ENCODE measurements at places on chromosomes 3 and 15.

DNA sequence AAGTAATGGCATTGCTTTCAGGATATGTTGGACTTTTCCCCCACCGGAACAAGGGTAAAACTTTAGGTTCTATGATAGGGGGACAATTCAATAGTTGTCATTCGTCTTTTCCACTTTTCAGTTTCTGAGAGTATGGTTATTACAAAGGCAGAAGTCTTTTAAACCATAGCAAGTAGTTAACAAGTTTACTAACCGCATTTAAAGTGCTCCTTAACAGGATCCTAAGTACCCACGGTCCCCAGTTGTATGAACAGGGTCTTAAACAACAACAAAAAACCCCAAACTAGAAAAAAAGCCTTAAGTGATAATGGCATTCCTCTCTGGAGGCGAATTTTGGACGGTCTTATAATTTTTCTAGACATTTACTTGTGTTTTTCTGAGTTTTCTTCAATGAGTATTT lies 831 bp downstream of the IFT57 start:
- no peak for DNase-seq

DNA sequence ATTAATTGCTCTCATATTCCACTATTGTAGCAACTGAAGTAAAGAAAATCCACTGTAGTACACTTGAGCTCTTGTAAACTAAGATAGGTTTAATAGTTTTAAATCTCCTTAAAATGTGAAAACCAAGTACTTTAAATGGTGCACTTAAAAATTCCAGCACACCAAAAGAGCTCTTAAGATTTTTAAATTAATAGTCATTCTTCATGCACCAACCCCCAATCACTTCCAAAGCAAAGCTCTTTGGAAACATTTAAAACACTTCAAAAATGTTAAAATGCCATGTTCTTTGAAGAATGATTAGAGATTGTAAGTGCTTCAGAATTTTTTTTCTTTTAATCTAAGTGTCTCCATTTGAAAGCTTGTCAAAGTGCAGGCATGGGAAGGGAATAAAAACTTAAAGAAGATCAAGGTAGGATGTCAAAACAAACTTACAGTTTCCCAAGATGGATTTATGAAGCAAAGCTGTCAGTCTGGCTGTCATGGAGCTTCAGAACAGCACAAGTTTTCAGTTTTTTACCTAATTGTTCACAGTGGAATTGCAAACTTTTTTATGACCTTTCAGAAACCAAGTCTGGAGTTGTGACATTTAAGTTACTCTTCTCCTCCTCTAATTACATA lies 84.3 kb downstream of the ARPP21 start:
- no peak for DNase-seq

DNA sequence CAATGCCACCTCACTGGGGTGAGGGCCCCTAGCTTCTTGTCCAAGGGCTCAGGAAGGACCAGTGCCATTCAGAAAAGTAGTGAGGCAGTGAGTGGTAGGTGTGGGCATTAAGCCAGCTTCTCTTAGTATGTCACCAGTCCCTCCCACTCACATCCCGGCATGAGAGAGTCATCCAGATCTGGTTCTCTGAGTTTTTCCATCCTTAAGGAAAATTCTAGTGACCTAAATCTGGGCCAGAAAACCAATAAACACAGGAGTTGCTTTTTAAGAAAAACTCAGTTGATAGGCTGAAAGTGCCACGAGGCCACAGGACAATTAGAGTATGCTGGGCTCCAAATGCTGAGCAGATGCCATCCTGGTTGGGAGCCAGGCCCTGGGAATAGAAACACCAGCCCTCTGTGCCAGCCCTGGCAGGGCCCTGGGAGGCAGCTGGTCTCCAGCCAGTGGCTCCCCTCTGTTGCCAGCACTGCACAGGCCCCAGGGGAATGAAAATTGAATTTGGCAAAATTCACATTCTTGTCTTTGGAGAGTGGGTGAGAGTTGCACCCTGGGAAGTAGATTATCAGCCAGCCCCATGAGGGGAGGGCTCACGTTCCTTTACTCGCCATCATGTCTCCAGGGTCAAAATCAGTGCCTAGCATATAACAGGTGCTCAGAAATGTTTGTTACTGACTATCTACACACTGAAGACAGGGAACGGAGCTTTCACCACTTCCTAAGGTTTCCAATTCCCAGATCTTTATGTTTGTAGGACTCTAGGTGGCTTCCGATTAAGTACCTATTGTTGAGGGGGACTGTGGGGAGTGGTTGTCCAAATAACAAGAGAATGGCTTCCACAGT lies 52.8 kb downstream of the FAM43A start:
- DNase-seq = no peak

DNA sequence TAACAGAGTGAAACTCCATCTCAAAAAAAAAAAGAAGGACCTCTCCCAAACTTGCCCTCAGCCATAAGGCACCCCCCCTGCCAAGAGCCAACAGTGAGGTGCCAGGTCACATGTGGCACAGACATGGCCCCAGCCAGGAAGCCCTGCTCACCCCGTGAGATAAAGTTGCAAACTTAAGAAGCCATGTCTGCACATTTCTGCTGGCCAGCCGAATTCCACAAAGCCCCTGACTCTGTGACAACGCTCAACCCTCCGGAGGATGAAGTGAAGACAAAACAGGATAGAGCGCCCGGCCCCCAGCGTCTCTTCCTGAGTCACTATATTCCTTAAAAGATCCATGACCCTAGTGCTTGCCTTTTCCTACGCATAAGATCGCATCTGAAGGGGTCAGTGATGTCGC lies 188.1 kb downstream of the XXYLT1 start:
- no peak for DNase-seq

- DNase-seq = no peak
These were observed 205.9 kb downstream of the RPLP1 start for GRCh38 chr15:69658411-69658945.

DNA sequence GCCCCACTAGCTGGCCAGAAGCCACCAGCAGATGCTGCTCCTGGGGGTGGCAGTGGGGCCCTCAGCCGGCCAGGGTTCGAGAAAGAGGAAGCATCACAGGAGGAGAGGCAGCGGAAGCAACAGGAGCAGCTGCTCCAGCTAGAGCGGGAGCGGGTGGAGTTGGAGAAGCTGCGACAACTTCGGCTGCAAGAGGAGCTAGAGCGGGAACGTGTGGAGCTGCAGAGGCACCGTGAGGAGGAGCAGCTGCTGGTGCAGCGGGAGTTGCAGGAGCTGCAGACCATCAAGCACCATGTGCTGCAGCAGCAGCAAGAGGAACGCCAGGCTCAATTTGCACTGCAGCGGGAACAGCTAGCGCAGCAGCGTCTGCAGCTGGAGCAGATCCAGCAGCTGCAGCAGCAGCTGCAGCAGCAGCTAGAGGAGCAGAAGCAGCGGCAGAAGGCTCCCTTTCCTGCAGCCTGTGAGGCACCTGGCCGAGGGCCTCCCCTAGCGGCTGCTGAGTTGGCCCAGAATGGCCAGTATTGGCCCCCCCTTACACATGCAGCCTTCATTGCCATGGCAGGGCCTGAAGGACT lies 17.5 kb upstream of the APEH start:
- DNase-seq = no peak

- no peak for DNase-seq
These were observed 90.8 kb downstream of the MCTP2 start for GRCh38 chr15:94322141-94322540.

DNA sequence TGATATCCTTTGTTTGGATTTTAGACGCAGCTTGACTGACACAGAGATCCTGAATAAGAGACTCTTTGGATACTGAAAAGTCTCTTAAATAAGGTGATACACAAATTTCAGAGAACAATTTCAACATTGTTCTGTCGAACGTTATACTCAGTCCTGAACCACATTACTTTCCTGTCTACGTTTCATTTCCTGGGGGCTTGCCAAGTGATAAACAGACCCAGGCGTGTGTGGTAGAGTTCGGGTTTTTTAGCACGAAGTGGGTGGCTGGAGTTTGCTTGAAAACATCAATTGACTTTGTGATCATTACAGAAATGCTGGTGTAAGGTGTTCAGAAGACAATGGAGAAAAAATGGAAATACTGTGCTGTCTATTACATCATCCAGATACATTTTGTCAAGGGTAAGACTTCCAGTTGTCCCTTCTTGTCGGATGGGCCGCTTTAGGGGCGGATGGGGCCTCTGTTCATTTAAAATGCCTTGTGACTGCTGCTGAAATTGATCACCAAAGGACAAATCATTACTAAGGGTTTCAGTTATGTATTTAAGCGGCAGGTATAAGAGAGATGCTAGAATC lies at the start of gene CD96:
CD96 (plus strand) TSS at position 287 of the 573 bp plus-strand sequence; CDS start at position 339, 52 bp downstream.
- peak; percentile 45 for DNase-seq

- no peak for DNase-seq
These were observed 35.7 kb downstream of the ADAMTS17 start for GRCh38 chr15:100306098-100306497.

GRCh38 chr15:34620142-34620541 lies 36.7 kb upstream of the GOLGA8B start:
- DNase-seq = no peak

DNA sequence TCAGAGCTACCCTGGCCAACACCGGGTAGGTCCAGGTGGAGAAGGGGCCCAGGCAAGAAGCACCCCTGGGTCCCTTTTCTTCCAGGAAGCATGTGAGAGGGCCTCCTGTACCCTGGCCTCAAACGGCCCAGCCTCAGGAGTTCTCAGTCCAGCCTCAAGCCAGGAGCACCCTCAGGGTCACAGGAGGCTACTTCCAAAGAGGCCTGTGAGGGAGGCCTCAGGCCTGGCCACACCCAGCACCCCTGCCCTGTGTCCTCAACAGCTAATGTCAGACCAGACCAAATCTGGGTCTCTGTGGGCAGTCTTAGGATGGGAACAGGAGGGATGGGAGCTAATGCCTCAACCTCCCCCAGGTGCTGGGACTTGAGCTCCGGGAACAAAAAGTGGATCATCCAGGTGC lies 23.5 kb downstream of the PTH1R start:
- no peak for DNase-seq

DNA sequence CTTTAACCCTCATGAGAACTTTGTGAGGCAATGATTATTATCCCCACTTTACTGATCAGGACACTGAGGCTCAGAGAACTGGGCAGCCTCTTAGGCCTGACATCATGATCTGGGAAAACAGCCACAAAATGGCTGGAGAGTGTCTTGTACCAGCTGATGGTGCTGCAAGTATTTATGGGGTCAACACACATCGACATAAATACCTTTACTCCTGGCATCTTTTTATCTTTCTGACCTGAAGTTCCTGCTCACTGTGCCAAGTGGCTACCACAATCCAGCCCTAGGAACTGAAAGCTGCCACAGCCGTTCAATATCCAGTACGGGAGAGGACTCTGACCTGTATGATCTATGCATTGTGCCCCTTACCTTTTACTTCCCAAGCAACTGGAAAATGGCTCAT lies 29.2 kb upstream of the MUC13 start:
- no peak for DNase-seq

- DNase-seq = no peak
These were observed 17.7 kb downstream of the STARD9 start for GRCh38 chr15:42593143-42593542.

DNA sequence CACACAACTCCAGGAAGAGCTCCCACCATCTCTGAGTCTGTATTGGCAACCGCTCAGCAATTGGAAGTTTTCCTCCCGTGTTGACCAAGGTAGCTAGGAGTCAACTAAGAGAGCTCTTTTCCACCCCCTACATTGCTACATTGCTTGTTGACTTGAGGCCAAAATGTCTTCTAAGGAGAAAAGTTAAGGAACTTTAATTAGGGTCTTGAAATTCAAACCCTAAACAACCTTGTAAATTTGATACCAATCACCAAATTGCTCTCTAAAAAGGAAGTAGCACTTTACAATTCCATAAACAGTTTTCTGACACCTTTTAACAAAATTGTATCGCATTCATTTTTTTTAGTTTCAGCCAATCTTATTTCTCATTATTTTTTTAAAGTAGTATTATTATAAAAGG lies 35.5 kb upstream of the ST3GAL6 start:
- no peak for DNase-seq

- no peak for DNase-seq
These were observed 16.7 kb upstream of the SH3GL3 start for GRCh38 chr15:83430441-83430840.

GRCh38 chr3:53126601-53127000 lies 3.6 kb downstream of the RFT1 start:
- DNase-seq = no peak

GRCh38 chr3:9116336-9116735 lies 133.1 kb downstream of the SRGAP3 start:
- DNase-seq = no peak

DNA sequence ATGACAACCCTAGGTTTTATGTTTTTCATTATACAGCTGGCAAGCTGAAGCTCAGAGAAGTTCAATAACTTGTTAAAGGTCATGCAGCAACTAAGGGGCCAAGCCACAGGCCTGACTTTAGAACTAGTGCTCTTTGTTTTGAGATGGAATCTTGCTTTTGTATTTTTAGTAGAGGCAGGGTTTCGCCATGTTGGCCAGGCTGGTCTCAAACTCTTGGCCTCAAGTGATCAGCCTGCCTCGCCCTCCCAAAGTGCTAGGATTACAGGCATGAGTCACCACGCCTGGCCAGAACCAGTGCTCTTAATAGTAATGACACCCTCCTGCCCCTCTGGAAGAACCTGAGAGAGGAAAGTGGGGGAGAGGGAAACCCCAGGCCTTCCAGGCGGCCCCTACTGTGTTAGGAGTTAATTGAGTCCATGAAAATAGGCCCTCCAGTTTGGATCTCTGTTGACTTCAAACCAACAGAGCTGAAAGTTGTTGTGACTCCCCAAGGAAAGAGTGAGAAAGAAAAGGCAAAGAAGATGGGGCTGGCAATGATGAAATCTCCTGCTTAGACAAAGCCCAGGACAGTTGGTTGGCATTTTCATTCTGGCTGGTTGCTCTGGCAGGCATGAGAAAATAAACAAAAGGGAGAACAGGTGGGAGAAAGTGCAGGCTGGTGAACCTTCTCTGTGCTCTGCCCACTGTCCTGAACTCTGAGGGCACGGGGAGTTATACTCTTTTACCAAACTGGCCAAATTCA lies 3.6 kb upstream of the PRRT3 start:
- no peak for DNase-seq

GRCh38 chr15:78149805-78150751 lies 916 bp downstream of the IDH3A start:
- DNase-seq = no peak

DNA sequence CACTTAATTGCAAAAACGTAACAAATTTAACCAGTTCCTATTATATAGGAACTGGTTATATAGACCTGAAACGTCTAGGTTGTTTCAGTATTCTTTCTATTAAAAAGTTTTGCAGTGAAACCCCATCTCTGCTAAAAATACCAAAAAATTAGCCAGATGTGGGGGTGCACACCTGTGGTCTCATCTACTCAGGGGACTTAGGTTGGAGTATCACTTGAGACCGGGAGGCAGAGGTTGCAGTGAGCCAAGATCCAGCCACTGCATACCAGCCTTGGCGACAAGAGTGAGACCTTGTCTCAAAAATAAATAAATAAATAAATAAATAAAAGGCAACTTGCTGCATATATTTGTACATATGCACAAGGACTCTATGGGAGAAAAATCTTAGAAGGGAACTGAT lies 387.0 kb downstream of the TUSC7 start:
- no peak for DNase-seq

GRCh38 chr3:184726497-184726896 lies 14.6 kb upstream of the MAGEF1 start:
- DNase-seq = no peak

Data from stimulated activated CD8-positive, alpha-beta memory T cell treated with anti-CD3 and anti-CD28 coated beads, Interleukin-15, amount 100 ng/mL, for 1 hour (primary cell).